ENCODE measurements at places on chromosomes 2 and 18.

DNA sequence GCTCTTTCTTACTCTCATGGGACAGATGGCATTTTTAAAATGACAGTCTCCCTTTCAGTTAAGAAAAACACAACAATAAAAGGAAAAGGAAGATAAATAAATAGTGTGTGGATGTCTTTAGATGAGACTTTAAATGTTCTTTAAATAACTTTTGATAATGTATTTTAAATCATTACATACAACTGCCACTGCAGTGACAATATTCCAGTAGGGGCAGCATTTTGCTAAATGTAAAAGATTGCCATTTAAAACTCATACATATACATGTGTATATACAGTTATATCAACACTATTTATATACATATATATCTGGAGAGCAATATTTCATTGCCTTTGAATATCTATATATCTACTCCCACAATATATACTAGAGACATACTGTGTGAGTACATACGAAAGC, 90.7 kb downstream of the INO80D start:
- DNase-seq: no peak

DNA sequence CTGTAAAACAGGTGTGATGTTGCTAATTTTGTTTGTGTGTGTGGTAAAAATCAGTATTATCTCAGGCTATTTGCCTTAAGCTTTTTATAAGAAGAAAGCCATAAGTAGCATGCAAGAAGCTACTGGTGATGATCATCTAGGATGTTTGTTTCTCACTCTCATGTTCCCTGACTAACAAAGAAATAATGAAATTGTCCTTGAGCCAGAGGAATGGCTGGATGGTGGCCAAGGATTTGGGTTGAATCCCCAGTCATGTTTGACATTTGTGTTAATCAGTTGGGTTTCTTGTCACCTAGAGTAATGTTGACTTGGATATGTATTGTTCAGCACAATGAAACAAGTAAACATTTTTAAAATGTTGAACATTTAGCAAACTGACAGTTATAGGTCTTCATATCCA, 496.8 kb upstream of the ZEB2 start:
- DNase-seq: no peak

DNA sequence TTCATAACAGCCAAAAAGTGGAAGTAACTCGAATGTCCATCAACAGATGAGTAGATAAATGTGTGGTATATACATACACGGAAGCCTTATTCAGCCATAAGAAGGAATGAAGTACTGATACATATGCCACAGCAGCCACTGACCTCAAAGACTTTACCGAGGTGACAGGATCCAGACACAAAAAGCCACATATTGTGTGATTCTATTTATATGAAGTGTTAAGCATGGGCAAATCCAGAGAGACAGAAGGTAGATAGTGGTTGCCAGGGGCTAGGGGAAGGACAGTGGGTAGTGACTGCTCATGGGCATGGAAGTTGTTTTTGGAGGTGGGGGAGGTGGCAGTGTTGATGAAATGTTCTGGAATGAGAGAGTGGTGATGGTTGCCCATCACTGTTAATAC, 33.9 kb downstream of the ZAP70 start:
- no peak for DNase-seq

GRCh38 chr2:209771474-209772289, at the start of gene UNC80:
TSS of gene UNC80 (plus strand) at chr2:209771832. CDS start at chr2:209772073, 241 bp downstream.
- peak; percentile 43 for DNase-seq

DNA sequence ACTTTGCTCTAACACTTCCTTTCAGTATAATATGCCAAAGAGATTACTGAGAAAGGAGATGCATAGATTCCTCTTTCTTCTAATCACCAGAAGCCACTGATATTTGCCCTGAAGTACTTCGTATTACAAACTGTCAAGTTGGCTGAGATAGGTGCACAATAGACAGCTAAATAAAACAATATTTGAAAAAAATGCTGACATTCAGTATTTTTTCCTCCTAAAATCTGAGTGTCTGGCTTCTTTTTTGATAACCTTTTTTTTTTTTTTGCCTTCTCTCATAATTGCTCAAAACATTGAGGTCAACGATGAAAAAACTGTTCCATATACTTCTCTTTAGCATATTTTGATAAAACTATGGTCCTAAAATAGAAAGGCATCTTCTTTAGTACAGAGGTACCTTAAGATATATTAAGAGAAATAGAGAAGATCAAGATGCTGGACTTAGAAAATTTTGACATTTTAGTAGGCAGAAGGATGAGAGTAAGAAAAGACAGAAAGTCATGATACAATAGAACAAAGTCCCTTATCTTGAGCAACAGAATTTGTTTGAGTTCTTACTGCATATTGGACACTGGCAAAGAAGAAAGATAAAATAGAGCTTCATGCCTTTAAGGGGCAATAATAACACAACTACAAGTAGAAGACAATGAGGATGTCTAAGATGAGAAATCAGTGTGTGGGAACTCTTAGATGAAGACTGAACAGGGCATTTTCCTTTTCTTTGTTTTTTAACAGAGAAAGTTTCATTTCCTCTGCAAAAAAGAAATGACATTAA, 220.7 kb downstream of the PTH2R start:
- DNase-seq: no peak

DNA sequence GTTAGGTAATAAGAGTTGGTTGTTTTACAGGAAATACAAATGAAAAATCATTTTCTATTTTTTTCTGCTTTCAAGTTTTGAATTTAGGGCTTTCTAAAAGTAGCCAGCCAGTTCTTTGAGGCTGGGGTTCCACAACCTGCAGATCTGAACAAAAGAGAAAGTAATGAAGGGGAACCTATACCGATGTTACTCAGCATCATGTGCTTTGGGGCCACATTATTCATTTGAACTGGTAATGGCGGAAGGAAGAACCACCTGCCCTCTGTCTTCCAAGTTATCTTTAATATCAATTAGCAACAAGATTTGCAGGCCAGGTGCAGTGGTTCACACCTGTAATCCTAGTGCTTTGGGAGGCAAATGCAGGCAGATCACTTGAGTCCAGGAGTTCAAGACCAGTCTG, 12.9 kb upstream of the MRO start:
- DNase-seq: no peak

DNA sequence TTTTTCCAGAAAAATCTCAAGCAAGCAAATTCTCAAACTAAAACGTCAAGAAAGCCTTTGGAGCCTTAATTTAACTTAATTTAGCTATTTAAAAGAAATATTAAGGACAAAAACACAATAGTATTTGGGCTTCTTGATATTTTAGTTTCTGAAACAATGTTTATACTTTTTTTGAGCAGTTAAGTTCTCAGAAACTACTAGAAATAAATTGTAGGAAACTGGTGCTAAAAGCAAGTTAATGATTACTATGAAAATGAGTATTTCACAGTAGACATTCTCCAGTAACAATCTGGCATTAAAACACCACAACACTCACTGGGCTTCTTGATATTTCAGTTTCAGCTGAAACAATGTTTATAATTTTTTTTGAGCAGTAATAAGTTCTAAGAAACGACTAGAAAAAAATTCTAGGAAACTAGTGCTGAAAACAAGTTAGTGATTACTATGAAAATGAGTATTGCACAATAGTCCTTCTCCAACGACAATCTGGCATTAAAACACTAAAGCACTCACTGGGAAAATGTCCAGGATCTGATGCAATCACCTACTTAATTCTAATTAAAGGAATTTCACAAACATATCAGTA, 45.1 kb downstream of the TRAK2 start:
- no peak for DNase-seq

DNA sequence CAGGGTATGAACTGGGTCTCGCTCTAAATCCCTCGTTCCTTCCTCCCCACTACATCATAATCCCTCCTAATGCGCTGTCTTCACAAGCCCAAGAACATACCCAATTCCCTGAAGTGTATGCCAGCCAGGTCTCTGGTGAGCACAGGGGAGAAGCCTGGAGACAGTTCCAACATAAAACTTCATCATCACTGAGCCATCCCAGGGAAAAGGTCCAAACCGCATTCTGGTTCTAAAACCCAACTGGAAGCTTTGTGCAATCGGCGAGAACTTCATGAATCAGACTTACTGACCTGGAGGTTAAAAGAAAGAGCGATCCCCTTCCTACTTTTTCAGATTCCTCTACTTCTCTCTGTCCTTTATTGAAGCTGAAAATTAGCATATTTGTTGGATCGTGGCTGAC, 132.7 kb downstream of the ALPK2 start:
- no peak for DNase-seq

- DNase-seq: peak; percentile 77
These were observed 635 bp upstream of the ADRA2B start for GRCh38 chr2:96116879-96117533.

DNA sequence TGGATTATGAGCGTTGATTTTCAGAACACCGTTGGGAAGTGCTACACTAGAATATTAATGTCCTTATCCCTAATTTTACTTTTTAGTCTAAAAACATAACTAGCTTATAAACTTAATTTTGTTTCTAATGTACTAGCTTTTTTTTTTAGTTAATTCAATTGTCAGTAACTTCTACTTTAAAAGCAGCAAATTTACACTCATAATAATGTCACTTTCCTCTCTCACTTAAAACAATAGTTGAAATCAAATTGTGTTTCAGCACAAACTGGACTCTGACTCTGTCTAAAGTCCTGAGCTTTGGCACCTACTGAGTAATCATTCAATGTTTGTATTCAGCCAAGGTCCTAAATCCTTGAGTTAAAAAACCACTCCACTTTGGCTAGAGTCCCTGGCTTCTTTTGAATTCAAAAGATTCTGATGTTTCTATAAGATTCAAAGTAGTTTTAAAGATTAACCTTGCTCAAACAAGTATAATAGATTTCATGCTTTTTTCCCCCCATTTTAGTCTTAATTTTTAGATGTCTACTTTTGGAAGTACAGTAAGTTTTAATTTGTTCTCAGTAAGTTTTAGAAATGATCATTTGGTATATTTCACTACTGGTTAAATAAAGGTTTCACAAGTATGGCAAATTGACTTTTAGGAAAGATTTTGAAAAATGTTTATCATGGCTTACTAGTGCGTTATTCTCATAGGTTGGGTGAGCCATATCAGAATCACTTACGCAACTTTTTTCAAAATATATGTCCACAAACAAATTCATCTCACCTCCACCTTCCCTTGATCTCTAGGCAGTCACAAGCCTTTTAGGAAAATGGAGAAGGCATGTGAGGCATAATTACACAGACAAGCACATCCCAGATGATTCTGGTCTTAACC, 23.4 kb downstream of the CCNYL1 start:
- no peak for DNase-seq

DNA sequence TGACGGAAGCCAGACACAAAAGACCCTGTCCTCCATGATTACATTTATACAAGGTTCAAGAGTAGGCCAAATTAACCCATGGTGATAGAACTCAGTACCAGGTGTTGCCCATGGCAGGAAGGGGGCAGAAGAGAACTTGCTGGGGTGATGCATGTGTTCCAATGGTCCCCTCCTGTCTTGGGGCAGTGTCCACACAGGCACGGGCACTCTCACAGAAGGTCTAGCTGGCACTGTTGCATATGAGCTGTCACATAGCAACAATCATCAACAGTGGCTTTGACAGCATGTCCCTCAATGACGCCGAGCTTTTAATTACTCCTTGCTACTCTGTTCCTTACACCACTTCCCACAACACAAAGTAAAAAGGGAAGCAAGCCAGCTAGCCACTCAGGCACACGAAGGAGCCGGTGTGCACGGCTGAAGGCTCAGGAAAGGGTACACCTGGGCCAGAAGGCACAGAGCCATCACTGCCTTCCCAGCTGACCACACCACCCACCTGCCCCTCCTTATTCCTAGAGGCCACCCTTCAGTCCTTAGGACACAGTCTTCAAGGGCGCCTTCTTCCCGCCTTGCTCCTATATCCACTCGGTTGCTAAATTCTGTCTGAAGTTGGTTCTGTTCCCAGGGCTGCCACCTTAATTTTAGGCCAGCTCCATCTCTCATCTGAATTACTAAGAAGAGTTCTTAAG, 28.9 kb downstream of the RPL31 start:
- DNase-seq: no peak

- no peak for DNase-seq
These were observed 568.5 kb downstream of the ARHGAP15 start for GRCh38 chr2:143697744-143698143.

DNA sequence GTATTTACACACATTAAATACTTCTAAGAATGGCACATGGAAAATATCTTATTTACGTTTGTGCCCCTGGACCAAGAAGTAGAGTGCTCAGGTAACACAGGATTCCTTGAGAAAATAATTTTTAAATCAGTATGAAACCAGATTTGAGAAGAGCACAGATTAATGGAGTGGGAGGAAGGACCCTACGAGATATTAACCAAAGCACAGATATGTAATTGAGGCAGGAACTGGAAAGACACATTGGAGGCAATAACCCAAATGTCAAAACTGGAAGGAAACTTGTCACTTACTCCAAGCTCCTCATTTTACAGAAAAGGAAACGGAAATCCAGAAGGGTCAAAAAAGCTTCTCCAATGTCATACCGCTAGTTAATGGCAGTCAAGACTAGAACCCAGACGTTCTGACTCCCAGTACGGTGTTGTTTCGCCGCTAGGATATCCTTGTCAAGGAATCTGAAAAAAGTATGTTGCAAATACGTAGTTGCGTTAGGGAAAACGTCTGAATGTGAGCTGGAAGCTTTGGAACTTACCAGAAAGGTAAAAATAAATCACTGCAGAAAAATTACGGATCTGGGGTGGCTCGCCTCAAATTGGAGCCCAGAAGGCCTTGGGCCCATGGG, 634 bp downstream of the MTIF2 start:
- DNase-seq: no peak

- DNase-seq: no peak
These were observed 612.1 kb downstream of the ZEB2 start for GRCh38 chr2:143907801-143908200.

DNA sequence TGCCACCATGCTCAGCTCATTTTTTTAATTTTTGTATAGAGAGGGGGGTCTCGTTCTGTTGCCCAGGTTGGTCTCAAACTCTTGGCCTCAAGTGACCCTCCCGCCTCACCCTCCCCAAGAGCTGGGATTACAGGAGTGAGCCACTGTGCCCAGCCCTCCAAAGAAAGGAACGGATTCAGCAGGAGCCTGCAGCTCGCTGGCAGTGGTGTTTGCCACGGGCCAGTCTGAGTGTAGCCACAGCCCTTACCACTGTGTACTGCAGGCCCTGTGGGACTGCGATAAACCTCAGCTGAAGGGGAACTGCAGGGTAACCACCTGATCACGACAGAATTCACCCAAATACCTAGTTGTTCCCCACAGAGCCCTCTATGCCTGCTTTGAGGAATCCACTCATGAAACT, 6.8 kb downstream of the COPS9 start:
- DNase-seq: peak; percentile 19

DNA sequence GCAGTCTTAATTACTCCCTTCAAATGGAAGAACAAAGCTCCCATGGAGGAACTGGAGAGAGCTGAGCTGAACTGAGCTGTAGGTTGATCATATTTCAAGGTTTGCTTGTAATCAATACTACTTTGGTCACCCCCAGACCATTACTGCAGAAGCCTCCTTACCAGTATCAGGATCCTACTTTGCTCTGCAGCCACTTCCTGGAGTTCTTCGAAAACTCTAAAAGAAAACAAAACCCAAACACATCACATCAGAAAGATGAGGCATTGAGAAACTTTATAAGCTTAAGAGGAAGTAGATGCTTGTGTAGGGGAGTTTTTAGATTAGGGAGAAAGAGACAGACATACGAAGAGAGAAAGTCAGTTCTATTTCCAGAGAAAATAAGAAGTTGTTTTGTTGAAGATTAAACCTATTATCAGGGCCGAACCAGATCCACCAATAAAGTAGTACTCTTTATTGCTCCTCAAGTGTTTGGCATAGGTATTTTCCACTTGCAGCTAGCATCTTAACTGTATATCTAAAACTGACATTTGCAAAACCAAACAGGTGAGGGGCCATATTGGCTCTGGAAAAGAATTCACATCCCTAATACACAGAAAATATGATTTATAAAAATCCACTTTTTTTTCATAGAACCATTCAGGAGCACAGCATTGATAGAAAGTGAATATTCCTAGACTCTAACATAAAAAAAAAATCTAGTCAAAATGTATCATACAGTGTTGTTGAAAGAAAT, 166.9 kb upstream of the KLF7 start:
- DNase-seq: no peak

Data from stimulated activated CD8-positive, alpha-beta memory T cell treated with anti-CD3 and anti-CD28 coated beads, Interleukin-4, amount 100 ng/mL, for 48 hours (primary cell).